ENCODE measurements at places on chromosomes 12 and 14.

DNA sequence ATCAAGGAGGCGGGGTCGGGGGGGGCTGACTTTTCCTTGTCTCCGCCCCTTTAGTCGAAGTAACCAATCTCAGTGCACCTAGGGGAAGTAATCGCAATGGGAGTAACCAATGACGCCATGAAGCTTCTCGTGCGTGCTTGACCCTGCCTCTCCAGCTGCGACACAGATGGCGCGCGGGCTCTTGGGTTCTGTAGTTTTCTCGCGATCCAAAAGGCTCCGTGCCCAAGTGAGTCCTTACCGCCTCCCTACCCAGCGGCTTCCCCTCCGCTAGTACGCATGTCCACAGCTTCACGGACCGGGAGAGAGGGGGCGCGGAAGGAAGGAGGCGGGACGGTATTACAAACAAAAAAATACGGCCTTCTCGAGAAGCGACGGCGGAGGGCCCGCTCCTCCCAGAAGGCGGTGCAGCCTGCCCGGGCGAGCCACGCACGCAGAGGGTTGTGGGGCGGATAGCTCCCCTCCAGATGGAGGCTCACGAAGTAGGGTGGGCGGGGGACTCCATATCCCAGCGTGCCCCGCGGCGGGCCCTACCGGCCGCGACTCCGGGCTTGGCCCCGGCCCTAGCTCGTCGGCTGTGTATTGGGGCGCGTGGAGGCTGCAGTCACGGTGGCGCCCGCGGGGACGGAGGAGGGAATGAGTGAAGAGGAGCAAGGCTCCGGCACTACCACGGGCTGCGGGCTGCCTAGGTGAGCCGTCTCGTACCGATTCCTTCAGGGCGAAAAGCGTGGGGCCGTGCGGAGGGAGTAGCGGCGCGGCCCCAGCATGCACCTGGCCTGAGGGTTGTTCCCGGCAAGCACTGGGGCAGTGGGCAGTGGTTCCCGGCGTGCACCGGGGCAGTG is at the start of gene TARBP2:
Gene TARBP2, plus strand, starts transcription at position 508 of the 839 bp plus-strand sequence. Its CDS starts 126 bp downstream, at position 634.
- peak; percentile 96 for DNase-seq

DNA sequence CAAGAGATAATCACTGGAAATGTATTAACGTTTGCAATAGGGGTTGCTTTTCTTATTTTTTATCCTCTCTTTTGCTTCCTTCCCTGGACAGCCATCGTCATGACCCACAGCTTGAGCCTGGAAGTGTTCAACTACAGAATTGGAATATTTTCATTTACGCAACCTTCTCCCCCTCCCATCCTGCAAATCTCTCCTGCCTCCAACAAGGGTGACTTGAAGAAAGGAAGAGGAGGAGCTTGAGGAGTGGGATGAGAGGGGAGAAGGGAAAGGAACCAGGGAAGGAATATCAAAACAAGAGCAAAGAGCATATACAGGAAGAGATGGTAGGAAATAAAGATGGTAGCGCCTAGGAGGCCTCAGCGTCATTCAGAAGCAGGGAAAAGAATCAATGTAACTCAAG is 1.6 kb upstream of the MANSC4 start:
- DNase-seq = no peak

DNA sequence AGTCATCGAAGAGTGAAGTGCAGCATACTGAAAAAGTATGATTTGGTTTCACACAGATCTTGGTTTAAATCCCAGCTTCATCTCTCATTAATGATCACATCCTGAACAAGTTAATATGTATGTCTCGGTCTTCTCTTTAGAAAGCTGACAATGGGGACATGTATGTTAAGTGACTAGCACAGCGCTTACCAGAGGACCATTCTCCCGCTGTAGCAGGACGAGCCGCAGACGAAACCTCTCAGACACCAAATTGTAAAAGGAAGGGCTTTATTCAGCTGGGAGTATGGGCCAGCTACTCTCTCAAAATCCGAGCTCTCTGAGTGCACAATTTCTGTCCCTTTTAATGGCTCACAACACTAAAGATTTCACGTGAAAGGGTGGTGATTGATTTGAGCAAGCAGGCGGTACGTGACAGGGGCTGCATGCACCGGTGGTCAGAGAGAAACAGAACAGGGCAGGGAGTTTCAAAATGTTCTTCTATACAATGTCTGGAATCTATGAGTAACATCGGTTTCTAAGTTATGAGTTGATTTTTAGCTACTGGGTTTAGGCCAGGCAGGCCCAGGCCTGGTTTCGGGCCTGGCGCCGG is 682.4 kb downstream of the DIO2 start:
- no peak for DNase-seq

DNA sequence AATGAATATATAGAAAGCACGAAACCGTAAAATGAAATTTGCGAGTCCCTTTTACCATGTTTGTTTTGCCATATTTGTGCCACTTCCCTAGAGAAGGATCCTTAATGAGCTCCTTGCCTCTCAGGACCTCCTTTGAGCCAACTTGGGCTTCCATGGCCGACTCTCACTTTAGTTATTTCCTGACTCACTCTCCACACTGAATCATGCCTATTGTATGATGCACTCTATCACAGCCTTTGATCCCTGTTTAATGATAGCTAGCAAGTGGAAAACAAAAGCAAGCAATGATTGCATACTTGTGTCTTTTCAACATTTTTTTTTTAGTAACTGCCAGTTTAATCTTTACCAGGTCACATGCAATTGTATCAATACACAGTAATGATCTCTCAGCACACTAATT is 153.2 kb downstream of the CCER1 start:
- no peak for DNase-seq

DNA sequence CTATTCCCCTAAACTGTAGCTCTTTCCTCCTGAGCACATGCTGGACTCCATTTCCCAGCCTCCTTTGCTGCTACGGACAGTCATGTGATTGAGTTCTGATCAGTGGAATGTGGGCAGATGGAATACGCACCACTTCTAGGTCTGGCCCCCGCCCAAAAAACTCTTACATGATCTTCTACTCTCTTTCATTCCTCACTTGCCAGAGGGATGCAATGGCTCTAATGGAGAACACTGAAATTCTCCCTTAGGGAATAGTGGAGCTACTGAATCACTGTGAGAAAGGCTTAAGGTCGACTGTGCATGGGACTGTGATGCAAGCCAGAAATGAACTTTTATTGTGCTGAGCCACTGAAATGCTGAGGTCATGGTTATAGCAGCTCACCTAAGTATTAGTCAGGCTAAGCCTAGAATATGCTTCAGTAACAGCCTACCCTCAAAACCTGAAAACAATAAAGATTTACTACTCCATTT is 13.0 kb upstream of the TMED2 start:
- DNase-seq = no peak

DNA sequence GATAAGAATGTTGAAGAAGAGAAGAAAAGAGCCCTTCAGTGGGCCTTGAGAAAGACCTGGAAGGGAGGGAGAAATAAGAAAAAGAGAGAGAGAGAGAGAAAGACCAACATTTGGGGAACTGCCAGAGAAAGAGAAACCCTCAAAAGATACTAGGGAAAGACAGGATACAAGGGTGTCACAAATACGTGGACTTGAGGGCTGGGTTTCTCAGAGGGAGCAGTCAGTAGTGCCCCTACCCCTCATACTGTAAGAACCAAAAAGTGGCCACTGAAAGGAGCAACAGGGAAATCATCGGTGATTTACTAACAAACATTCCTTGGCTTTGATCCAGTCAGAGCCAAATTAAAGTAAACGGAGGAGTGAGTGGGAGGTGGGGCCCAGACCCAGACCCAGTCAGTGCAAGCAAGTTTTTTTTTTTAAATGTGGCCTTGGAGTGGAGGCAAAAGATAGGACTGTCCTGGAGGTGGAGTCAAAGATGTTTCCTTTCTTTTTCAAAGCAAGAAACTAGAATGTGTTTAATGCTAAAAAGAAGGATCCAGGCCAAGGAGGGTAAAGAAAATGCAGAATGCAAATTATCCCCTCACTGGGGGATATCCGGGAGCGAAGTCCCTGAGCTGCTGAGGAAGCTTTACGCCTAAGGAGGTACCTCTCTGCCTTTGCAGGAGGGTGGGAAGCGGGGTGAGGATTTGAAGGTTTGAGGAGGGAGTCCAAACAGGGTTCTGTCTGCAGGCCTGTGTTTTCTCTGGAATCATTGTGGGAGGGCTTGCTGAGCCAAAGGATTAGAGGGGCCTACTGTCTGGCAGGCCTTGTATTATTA is 143.5 kb upstream of the AMIGO2 start:
- no peak for DNase-seq

- no peak for DNase-seq
These were observed 430.5 kb downstream of the DPF3 start for GRCh38 chr14:72463291-72463866.

DNA sequence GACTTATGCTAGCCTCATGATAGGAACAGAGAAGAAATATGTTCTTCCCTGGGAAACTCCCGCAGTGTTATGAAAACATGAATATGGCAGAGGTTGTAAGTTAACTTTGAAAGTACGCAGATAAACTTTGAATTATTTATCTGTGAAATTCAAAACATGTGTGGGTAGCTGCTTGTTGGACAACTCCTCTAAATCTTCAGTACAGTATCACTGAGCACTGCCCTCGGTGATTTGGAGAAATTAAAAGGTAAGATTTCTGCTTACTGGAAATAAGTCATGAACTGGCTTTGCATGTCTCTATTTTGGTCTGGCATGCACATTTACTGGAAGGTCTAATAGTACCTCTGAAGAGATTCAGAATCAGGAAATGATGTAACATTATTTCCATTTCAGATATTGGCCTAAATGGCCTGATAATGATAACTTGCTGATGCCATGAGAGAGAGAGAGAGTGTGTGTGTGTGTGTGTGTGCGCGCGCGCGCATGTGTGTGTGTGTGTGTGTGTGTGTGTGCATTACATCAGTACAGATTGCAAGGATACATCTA is 1441.9 kb upstream of the FLRT2 start:
- DNase-seq = no peak

GRCh38 chr12:107622001-107622400 is 63.6 kb upstream of the PWP1 start:
- no peak for DNase-seq

GRCh38 chr14:67646131-67646530 is 26.4 kb downstream of the ARG2 start:
- DNase-seq = no peak

Data from posterior cingulate gyrus (tissue), 11 donors.